Right renal cortex interstitium (tissue), 3 donors: ENCODE measurements at places on chromosomes 13 and 19.

GRCh38 chr19:47444388-47444821 lies 25.1 kb upstream of the MEIS3 start:
- DNase-seq, result no peak

DNA sequence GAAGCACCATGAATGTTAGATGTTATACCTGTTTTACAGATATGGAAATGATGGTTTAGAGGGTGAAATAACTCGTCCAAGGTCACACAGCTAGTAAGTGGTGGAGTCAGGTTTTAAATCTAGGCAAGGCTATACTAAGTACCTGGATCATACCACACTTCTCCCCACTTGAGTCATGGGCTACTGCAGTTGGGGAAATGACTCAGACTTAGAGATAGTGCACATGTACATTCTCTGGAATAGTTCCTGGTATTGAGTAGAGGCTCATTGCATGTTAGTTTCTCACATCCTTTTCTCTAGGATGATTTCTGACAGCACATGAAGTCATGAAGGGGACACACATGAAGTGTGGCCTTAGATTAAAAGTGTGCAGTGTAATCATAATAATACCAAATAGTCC lies 76.2 kb upstream of the TNFSF11 start:
- no peak for DNase-seq

DNA sequence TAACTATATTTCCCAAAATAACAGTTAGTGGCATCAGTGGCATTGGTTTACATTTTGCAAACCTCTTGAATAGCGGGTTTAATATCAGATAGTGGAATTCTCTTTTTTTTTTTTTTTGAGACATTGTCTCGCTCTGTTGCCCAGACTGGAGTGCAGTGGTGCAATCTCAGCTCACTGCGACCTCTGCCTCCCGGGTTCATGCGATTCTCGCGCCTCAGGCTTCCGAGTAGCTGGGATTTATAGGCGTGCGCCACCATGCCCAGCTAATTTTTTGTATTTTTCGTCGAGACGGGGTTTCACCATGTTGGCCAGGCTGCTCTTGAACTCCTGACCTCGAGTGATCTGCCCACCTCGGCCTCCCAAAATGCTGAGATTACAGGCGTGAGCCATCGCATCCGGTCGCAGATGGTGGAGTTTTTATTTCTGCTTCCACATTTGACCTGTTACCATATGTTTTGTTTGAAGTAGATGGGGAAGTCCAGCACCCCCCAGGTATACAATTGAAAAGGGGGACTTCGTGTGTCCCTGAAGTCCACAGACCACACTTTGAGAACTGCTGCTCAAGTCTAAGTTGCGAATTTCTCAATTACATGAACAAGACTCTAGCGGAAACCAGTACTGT lies 40.5 kb upstream of the XPO4 start:
- DNase-seq, result no peak

DNA sequence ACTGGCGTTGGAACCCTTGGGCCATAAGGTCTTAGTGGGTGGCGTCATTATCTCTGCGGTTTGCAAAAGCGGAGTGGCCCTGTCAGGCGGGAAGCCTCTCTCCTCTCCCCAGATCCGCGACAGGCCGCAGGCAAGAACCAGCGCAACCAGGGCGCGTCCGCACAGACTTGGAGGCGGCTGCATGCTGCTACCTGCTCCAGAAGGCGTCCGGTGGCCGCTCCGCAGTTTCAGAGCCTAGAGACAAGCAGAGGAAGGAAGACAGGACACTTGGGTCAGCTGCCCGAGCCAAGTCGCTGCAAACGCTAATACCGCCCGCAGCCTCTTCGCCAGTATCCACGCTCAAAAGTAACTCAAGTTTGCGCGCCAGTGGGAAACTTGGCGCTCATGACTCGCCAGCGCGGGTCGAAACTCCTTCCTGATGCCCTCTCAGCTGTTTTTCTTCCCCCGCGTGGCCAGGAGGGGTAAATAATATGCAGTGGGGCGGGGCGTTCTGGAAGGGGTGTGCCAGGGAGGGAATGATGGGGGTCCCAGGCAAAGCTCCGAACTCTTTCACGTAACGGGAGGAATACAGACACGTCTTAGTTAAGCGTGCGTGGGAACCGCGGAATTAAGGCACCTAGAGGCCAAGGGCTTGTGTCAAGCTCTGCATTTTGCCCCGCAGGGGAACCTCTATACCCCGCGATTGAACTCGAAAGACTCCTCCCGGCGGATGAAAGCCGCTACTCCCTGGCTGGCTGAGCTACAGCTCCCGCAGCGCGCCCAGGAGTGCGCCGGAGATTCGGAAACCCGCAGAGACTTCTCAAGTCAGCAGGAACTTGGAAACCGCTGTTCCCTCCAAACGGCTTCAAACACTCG lies at the start of gene EDNRB:
Gene EDNRB (minus strand): TSS at position 441 of the 855 bp plus-strand sequence. CDS start 258 bp downstream, at position 183.
- DNase-seq, result no peak

DNA sequence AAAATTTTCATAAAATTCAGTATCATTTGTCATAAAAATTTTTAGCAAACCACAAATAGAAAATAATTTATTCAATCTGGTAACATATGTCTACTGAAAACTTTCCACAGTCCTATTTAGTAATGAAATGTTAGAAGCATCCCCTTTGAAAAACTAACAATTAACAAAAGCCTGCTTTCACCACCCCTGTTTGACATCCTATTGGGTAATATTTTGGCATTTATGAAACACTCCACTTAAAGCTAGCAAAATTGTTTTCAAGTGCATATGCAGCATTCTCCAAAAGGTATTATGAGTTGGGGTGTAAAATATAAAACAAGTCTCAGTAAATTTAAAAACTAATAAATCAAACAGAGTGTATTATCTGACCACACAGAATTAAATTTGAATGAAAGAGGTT lies 189.4 kb downstream of the NBEA start:
- no peak for DNase-seq

GRCh38 chr19:10712754-10713153 lies 5.1 kb upstream of the DNM2 start:
- no peak for DNase-seq

GRCh38 chr19:31589109-31589508 lies 239.9 kb upstream of the TSHZ3 start:
- no peak for DNase-seq

DNA sequence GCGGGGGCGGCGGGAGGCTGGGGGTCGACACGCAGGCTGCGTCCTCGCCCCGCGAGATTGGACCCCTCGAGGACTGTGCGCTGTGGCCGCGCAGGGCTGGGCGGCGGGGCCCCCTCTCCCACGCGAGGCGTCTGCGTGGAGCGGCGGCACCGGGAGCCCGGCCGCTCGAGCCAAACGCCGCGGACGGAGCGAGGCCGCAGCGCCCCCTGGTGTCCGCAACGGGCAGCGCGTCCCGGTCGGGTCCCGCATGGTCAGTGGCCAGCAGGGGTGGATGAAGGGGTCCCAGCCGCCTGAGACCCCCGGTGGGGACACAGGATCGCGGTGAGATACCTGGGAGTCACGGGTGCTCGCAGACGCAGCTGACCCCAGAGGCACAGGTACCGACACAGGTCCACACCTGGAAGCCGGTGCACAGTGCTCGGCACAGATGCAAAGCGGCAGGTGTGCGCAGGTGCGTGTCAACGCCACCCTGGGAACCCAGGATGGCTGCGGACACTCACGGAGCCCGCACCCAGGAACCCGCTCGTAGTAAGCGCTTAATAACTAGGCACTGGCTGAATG lies 2.1 kb upstream of the CIRBP start:
- DNase-seq, result no peak

DNA sequence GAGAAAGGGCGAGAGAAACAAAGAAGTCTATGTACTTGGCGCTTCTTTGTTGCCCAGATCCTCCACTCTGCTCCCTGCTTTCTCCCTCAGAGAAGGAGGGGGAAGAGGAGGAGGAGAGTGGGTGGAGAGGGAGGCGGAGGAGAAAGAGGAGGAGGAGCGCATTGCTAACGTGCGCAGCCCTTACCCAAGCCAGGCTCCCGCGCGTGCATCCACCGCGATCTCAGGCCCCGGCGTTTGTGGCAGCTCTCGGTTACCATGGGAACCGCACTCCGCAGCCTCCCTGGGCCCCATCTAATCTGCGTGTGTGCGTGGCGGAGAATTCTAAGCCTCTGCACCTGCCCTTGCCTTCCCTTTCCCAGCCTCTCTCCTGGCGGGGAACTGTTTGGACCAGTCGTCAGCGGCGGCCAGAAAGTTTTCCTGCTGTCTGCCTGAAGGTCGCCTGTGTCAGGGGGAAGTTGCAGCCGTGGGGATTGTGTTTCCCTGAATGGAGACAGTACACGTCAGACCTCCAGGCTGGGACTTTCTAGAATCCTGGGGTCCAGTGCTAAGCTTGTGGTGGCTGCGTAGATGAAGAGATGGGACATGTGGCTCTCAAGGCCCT lies at the start of gene ERICH6B:
Gene ERICH6B (minus strand): TSS at position 239 of the 601 bp plus-strand sequence. CDS start 18,734 bp downstream, outside the sequence.
- DNase-seq, result peak; percentile 29

- no peak for DNase-seq
These were observed 60.4 kb downstream of the KCNRG start for GRCh38 chr13:50075619-50076097.

GRCh38 chr19:409516-410242 lies 732 bp upstream of the C2CD4C start:
- no peak for DNase-seq

GRCh38 chr13:66546534-66547379 lies 683.4 kb downstream of the PCDH9 start:
- DNase-seq, result no peak

- no peak for DNase-seq
These were observed 82.6 kb downstream of the TBC1D4 start for GRCh38 chr13:75399168-75399878.

GRCh38 chr19:16094360-16095070 lies 17.2 kb upstream of the RAB8A start:
- DNase-seq, result no peak

- DNase-seq, result no peak
These were observed 344 bp downstream of the NHLRC3 start for GRCh38 chr13:39038569-39039030.

- no peak for DNase-seq
These were observed 849 bp downstream of the GAS6 start for GRCh38 chr13:113862931-113863523.

GRCh38 chr19:31152906-31153305 lies 196.3 kb downstream of the TSHZ3 start:
- DNase-seq, result no peak

GRCh38 chr13:59666504-59666903 lies 497.2 kb downstream of the DIAPH3 start:
- no peak for DNase-seq

- DNase-seq, result no peak
These were observed 711 bp upstream of the MIPEP start for GRCh38 chr13:23889615-23890607.

DNA sequence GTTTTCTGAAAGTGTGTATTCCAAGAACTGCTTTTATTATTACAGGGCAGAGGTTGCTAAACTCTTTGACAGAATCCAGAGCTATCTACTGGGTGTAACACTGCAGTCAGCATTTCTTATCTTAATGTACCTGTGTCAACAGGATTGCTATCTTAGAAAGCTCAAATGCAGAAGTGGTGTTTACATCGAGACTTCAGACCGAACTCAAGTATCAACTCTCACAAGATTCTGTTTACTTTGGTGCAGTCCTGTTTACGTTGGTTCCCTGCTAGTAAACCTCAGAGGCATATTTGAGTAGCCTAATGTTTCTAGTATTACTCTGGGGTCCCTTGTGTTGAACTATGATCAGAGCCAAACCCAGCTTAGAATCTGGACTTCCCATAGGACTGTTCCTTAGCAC lies 20.5 kb downstream of the SLC15A1 start:
- no peak for DNase-seq

- no peak for DNase-seq
These were observed 20.0 kb downstream of the RAB20 start for GRCh38 chr13:110541526-110541920.

- no peak for DNase-seq
These were observed 66.1 kb upstream of the DIAPH3 start for GRCh38 chr13:60229708-60230272.

GRCh38 chr19:533364-534058 lies 2.0 kb downstream of the CDC34 start:
- no peak for DNase-seq

DNA sequence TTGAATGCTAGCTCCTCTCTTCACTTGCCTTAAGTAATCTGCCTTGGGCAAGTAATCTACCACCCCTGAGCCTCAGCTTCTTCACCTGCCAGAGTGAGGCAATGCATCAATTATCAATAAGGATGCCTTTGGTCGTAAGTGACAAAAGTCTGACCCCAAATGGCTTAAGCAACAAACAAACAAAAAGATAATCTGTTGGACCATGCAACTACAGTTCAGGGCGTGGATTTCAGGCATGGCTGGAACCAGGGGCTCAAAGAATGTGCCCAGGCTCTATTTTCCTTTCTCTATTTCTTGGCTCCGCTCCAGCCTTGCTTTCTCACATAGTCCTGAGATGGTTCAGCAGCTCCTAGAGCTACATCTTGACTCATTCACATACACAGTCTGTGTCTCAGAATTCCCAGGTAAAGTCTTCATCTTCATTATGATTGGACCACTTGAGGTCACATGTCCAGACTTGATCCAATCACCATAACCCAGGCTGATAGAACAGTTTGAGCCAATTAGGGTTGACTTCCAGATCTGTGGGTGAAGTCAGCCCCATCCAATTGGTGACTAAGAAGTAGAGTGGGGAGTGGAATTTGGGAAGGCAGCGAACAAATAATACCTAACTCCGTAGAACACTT lies 29.6 kb downstream of the ACSBG2 start:
- DNase-seq, result no peak

DNA sequence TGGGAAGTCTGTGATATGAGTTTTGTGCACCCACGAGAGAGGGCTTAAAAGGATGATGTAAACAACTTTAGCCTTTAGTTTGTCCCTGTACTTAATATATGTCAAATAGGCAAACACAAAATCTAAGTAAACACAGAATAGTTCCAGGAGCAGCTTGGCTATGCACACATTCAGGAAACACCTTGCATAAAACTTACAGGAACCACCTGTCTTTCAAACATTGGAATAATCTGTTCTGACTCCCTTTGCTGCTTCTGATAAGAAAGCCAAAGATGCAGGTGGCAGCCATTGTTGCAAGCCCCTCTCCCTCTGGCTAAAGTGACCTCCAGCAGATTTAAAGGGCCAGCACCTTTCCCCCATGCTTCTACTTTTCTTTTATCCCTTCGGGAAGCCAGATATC lies 4.7 kb downstream of the EEF1AKMT1 start:
- DNase-seq, result no peak

GRCh38 chr19:2268480-2268830 lies 12.2 kb upstream of the JSRP1 start:
- no peak for DNase-seq

GRCh38 chr13:50650592-50651504 lies 192.6 kb downstream of the DLEU7 start:
- peak; percentile 42 for DNase-seq

- no peak for DNase-seq
These were observed 26.4 kb downstream of the PIN1 start for GRCh38 chr19:9861503-9861902.
